Neuronal stem cell (in vitro differentiated cells): ENCODE measurements at places on chromosomes 2 and 18.

DNA sequence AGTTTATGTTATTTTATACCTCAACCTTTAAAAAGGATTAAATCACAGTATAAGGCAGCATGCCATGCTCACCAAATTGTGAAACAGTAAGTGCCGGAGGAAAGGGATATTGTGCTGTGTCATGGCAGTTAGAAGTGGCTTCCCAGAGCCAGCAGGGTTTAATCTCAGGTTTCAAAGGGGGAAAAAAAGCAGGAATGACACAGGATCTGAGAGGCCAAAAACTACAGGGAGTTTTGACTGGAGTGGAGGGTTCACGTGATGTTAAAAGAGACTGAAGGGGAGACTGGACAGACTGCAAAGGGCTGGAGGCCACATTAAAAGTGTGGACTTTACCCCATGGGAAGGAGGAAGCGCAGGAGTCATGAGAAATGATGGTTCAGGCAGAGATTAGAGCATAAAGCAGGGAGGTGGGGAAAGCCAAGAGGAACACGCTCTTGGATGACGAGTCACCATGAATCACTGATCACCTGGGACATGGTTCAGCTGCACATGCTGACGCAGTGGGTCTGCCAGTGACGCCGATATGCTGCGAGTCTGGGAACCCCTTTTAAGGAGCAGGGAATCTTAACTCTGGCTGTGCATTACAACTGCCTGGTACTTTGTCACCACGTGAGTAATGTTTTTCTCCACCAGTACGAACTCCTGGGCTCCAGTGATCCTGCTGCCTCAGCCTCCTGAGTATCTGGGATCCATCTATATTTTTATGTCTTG is 6.1 kb downstream of the CHMP1B start:
- peaks cover 13% of the 10 kb centered on the region for H3K36me3 ChIP-seq
- peaks cover 7% of the 10 kb centered on the region for H3K4me1 ChIP-seq
- peak; percentile 43 for DNase-seq
- H3K4me3 ChIP-seq = peak overlapping the region; percentile 55
- H3K27ac ChIP-seq = peak overlapping the region; percentile 42

DNA sequence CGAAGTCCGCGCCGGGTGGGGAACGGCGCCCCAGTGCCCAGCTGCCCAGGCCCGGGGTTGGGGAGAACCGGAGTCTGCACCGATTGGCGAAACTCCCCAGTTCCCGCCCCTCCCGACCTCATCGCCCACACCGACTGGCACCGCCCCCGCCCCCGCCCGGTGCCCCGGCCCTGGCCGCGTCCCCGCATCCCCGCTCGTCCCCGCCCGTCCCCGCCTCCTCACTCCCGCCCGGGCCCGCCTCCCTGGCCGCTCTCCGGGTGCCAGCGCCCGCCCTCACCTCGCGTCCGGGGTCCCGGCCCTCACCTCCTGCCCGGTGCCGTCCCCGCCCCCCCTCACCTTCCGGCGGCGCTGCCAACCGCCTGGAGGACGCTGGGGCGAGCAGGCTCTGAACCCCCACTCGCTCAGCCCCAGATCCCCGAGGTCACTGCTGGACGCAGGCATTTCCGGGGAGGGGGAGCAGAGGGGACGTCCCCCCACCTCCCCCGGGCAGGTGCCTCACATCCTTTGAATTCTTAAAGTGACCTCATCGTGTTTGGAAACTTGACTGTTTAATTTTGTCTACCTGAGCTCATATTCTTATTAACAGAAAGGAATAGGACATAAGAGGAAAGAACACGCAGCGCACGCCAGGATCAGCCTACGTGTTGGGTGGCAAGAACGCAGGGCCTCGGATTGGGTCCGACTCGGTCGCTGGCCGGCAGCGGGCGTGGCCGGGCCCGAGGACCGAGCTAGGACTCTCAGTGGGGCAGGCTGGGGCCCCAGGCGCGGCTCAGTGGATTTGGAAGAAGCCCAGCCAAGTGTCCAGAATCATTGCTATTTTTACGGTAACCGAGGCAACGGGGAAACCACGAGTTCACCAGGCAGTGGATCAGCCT is at the start of gene FAM110C:
Gene FAM110C, minus strand, starts transcription at position 35 of the 875 bp plus-strand sequence. CDS start 120 bp downstream, outside the sequence.
- H3K4me1 ChIP-seq = peaks cover 7% of the 10 kb centered on the region
- no peaks in the 10 kb centered on the region for H3K36me3 ChIP-seq
- peaks cover 56% of the 10 kb centered on the region for H3K27me3 ChIP-seq
- H3K27ac ChIP-seq = no peak within 1 kb of the TSS
- peak within 1 kb of the TSS; percentile 48 for H3K4me3 ChIP-seq

GRCh38 chr2:60226943-60227342 is 326.5 kb downstream of the BCL11A start:
- H3K4me3 ChIP-seq = no peak overlapping the region
- no peaks in the 10 kb centered on the region for H3K27me3 ChIP-seq
- no peaks in the 10 kb centered on the region for H3K36me3 ChIP-seq
- H3K27ac ChIP-seq = no peak overlapping the region
- peaks cover 2% of the 10 kb centered on the region for H3K4me1 ChIP-seq

- peak overlapping the region; percentile 21 for H3K27ac ChIP-seq
- H3K27me3 ChIP-seq = no peaks in the 10 kb centered on the region
- no peak for DNase-seq
Observed at GRCh38 chr2:144454466-144455287, 65.2 kb downstream of the ZEB2 start.

DNA sequence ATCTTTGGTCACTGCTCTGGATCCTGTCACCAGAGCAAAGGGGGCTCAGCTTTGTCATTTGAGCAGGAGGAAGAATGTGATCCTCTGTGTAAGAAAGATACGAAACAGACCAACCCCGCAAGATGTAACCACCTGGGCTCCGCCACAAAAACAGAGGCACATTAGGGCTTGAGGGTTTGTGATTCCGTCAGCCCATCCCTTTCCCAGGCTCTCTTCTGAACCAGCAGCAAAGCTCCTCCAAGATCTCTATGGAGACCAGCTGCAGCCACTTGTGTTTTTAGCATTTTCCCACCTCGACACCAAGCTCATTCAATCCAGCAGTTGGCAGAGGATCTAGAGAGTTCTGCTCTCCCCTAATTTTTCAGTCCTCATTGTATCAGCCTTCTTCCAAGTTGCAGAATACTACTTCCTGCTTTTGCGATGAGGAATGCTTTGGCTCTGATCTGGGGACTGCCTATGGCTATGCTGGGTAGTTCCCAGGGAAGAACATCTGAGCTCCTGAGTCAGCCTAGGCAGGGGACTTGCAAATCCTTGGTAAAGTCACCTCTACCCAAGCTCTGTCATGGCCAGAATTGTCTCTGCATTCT is 139.6 kb upstream of the RAB12 start:
- H3K36me3 ChIP-seq = no peaks in the 10 kb centered on the region
- no peaks in the 10 kb centered on the region for H3K27me3 ChIP-seq
- no peaks in the 10 kb centered on the region for H3K4me1 ChIP-seq
- DNase-seq = no peak
- H3K27ac ChIP-seq = no peak overlapping the region

- peaks cover 12% of the 10 kb centered on the region for H3K4me1 ChIP-seq
- DNase-seq = no peak
- peaks cover 15% of the 10 kb centered on the region for H3K36me3 ChIP-seq
- no peaks in the 10 kb centered on the region for H3K27me3 ChIP-seq
Observed at GRCh38 chr18:51168960-51169662, 28.4 kb downstream of the MEX3C start.

DNA sequence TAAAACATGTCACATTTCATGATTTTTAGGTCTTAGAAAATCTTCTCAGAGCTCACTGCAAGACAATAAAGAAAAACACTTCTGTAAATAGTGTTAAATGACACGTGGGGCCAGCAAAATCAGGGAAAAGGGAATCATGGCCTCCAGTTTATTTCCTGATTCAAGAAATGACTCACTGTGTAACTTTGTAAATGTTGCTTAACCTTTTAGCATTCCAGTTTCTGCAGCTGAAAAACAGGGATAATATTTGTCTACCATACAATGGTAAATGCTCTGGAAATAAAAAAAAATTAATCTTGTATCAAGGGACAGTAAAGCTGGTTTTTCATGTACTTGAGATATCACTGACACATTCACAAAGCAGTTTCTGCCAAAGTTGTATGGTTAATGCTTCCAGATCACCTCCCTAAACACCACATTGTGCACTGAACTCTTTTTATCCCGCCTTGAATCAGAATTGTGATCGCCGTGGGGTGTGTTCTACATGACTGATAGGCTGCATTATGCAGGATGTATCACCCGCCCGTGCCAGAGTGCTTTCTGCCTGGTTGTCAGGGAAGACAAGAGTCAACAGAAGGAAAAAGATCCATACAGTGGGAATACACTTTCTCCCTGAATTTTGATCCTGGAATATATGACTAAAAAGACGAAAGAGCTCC is 238.8 kb downstream of the IKZF2 start:
- H3K4me1 ChIP-seq = peaks cover 2% of the 10 kb centered on the region
- no peak for DNase-seq
- no peak overlapping the region for H3K27ac ChIP-seq
- H3K4me3 ChIP-seq = no peak overlapping the region
- no peaks in the 10 kb centered on the region for H3K36me3 ChIP-seq

GRCh38 chr2:241635756-241636155 is 1.2 kb downstream of the THAP4 start:
- no peak overlapping the region for H3K27ac ChIP-seq
- DNase-seq = no peak
- peak overlapping the region; percentile 100 for H3K4me3 ChIP-seq
- H3K4me1 ChIP-seq = peaks cover 6% of the 10 kb centered on the region
- H3K36me3 ChIP-seq = peaks cover 65% of the 10 kb centered on the region
- H3K27me3 ChIP-seq = no peaks in the 10 kb centered on the region

DNA sequence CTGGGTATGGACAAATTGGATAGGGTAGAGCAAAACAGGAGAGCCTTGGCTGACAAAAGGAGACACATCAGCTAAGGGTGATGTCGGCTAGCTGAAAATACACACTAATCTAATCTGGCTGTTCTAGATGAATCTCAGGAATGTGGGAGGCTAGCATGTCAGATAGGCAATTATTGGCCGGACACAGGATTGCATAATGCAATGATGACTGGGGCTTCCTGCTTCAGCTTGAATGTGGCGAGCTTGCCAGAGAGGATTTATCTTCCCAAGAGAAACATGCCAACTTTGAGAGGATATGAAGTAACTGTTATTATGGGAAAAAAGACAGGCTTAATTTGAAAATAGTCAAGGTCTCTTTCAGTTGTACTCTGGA is 102.4 kb downstream of the TRIB2 start:
- peaks cover 8% of the 10 kb centered on the region for H3K4me1 ChIP-seq
- no peaks in the 10 kb centered on the region for H3K27me3 ChIP-seq
- no peak overlapping the region for H3K4me3 ChIP-seq
- H3K27ac ChIP-seq = no peak overlapping the region
- no peaks in the 10 kb centered on the region for H3K36me3 ChIP-seq
